ENCODE measurements at places on chromosomes 11 and 22.

DNA sequence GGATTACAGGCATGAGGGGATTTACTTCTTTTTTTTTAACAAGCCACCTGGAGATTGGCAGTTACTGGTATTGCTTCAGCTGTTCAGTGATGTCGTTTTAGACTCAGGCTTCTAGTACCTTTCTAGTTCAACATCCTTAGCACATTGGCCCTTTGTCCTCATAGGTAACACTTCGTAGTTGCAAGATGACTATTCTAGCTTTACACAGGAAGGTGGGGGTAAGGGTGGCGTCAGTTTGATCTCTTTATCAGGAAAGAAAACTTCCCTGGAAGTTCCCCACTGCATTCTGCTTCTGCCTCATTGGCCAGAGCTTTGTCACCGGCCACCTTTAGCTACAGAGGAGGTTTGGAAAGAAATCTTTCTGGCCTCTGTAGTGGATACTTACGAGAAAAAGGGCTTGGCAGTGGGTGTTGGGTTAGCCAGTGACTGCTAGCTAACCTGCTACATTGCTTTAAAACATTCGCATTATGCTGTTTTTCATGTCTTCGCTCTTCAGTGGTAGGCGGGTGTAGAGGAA lies 40.7 kb downstream of the SFI1 start:
- DNase-seq, result no peak

DNA sequence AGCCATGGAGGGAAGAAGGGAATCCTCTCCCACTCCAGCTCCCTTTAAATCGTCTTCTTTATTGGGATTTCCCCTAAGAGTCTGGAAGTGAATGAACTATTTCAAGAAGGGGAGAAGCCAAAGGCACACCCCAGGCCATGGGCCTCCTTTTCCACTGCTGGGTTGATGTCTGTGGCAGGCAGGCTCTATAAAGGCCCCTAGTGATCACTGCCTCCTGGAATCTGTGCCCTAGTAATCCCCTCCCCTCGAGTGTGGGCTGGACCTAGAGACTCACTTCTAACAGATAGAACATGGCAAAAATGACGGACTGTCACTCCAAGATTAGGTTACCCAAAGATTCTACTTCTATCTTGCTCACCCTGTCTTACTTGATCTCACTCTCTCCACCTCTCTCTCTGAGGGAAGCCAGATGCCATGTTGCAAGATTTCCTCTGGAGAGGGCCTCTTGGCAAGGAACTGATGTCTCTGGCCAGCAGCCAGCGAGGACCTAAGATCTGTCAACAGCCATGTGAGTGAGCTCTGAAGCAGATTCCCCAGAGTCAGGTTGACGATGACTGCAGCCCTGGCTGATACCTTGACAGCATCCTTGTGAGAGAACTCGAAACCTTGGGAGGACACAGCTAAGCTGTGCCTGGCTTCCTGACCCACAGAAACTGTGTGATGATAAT lies 444.8 kb downstream of the SOX6 start:
- DNase-seq, result peak; percentile 66

DNA sequence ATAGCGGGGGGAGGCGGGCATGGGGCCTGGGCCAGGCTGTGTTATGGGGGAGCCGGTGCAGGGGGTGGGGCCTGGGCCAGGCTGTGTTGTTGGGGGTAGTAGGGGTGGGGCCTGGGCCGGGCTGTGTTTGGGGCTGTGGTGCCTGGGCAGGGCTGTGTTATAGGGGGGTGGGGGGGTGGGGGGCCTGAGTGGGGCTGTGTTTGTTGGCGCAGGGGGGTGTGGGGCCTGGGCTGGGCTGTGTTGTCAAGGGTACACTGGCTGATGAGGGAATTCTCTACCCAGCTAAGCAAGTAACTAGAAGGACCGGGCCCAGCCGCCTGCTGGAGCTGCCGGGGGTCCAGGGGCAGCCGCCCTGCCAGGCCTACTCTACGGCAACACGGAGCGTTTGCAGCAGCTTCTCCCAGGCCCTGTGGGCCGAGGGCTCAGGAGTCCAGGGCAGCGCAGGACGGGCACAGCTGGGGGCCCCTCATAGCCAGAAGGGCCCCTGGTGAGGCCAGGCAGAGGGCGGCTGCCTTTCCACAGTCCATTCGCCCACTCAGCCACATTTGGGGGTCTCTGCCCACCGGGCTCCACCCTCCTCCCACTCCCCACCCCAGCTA lies 10.1 kb upstream of the PIM3 start:
- no peak for DNase-seq

DNA sequence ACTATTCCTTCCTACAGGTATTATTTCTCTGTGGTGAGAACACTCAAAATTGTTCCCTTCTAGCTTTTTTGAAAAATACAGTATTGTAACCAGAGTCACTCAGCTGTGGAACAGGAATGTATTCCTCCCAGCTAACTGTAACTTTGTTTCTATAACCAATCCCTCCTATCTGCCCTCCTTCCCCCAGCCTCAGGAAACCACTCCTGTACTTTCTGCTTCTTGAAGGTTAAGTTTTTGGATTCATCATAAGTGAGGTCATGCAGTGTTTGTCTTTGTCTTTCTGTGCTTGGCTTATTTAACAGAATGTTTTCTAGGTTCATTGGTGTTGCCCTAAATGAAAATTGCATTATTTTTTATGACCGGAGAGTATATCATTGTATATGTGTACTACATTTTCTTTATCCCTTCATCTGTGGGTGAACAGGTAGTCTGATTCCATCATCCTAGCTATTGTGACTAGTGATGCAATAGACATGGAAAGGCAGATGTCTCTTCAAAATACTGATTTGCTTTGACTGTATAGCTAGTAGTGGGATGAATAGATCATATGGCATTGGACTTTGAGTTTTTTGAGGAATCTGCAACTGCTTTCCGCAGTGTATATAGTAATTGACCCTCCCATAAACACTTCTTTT lies 112.9 kb upstream of the GRK3 start:
- DNase-seq, result no peak

- no peak for DNase-seq
Measured at GRCh38 chr11:90423378-90423777, 200.5 kb upstream of the CHORDC1 start.

GRCh38 chr11:75706260-75706729 lies 11.3 kb upstream of the MOGAT2 start:
- DNase-seq, result peak; percentile 78

- DNase-seq, result no peak
Measured at GRCh38 chr11:71334191-71334590, 81.8 kb upstream of the SHANK2 start.

- DNase-seq, result no peak
Measured at GRCh38 chr11:68750195-68751003, 921 bp downstream of the TESMIN start.
